ENCODE measurements at places on chromosomes 6 and 20. TPM values are rescaled to one million over a fixed set of nuclear protein-coding genes. Genes with fewer than 3 reads are reported as not detected.

Gene PRDM13
- total RNA-seq, result not detected

Gene SLC22A7
- total RNA-seq, result not detected

Gene MOXD1
- total RNA-seq, result 3.9 TPM

Gene C20orf202
- not detected for total RNA-seq

Gene RCAN2
- 5.3 TPM for total RNA-seq

Gene CLPSL2
- not detected for total RNA-seq

Gene PAK1IP1
- 8.6 TPM for total RNA-seq

DNA sequence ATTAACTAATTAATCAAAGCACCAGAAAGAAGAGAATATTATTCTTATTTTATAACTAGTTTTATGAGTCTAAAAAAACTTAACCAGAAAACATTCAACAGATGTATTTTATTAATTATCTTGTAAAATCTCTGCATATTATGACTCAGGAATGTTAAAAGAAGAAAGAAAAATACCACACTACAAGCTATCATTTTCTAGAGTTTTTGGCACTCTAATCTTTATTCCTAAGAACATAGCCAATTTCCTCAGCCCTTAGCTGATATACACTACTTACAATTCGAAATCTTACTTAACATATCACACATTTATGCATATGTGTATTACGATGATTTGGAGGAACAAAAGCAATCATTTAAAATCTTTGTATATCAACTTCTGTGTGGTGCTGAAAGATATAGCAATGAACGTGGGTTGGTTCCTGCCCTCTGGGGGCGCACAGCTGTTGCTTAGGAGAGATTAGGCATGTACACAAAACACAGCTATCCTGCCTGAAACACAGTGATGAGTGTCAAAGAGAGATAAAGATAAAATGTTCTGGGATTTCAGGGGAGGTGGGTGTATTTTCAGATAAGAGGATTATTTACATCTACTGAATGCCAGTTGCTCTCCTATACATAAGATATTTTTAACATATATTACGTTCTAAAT lies 404.5 kb downstream of the SYNE1 start:
- H3K27ac ChIP-seq, result no peak overlapping the region
- no peak overlapping the region for H3K4me3 ChIP-seq
- no peak for DNase-seq
- H3K36me3 ChIP-seq, result peaks cover 8% of the 10 kb centered on the region

DNA sequence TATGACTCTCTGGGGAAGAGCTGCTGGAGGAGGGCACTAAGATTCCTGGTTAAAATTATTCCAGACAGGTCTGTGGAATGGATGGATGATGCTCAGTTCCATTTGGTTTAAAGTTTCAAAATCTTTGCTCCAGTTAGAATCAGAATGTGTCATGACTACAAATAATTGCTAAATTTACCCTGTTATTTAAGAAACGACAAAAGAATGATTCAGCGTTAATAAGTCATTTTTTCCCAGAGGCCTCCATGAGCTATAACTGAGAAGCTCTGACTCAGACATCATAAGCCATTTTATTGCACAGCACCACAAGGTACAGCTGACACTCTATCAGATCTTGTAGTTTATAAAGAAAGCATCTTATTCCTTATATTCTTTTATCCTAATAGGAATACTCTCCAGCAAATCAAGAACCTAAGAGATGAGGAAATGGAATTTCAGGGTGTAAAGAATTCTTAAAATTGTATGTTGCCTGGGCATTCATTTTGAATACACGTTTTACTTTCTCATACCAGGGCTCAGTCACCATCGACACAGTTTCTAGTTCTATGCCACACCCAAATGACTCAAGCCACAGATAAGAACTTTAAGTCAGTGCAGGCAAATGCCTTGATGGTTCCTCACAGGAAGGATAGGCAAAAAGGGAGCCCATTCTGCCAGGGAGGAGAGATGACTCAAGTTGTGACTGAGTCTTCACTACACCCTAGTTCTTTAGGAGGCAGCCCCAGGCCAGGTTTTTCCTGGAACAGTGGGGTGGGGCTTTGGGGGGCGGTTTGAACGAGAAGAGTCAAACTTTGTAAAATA lies 636.0 kb downstream of the MMUT start:
- H3K27ac ChIP-seq, result no peak overlapping the region
- no peaks in the 10 kb centered on the region for H3K4me1 ChIP-seq
- no peaks in the 10 kb centered on the region for H3K36me3 ChIP-seq
- no peak overlapping the region for H3K4me3 ChIP-seq
- H3K27me3 ChIP-seq, result no peaks in the 10 kb centered on the region

GRCh38 chr6:121590916-121591315 lies 155.5 kb downstream of the GJA1 start:
- H3K27ac ChIP-seq, result no peak overlapping the region
- no peaks in the 10 kb centered on the region for H3K36me3 ChIP-seq
- H3K27me3 ChIP-seq, result no peaks in the 10 kb centered on the region
- H3K4me1 ChIP-seq, result no peaks in the 10 kb centered on the region
- H3K4me3 ChIP-seq, result no peak overlapping the region

DNA sequence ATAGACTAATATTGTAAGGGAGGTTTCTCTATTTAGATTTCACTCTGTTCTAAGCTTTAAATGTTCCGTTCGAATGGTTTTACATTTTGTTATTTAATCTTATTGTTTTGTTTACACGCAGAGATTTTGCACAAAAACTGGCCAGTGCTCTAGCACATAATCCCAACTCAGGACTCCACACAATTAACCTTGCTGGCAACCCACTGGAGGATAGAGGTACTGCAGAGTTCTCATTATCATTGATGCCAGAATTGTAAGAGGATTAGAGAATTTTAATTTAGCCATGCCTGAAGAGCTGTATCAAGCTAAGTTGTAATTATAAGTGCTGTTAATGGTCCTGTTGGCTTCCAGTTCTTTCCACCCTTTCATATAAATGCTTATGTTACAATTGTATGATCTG lies 179.7 kb upstream of the SCGN start:
- no peaks in the 10 kb centered on the region for H3K27me3 ChIP-seq
- H3K36me3 ChIP-seq, result no peaks in the 10 kb centered on the region
- no peak for DNase-seq
- H3K4me1 ChIP-seq, result no peaks in the 10 kb centered on the region

GRCh38 chr6:991192-991591 lies 298.3 kb upstream of the EXOC2 start:
- H3K4me1 ChIP-seq, result no peaks in the 10 kb centered on the region
- no peaks in the 10 kb centered on the region for H3K27me3 ChIP-seq
- no peaks in the 10 kb centered on the region for H3K36me3 ChIP-seq
- no peak overlapping the region for H3K4me3 ChIP-seq

GRCh38 chr6:154535147-154535546 lies 24.7 kb upstream of the CNKSR3 start:
- peaks cover 17% of the 10 kb centered on the region for H3K4me1 ChIP-seq
- no peak for DNase-seq
- no peak overlapping the region for H3K4me3 ChIP-seq
- H3K36me3 ChIP-seq, result no peaks in the 10 kb centered on the region

- H3K4me3 ChIP-seq, result no peak overlapping the region
- no peak for DNase-seq
- H3K4me1 ChIP-seq, result no peaks in the 10 kb centered on the region
Measured at GRCh38 chr6:5764401-5764955, 242.2 kb downstream of the NRN1 start.

DNA sequence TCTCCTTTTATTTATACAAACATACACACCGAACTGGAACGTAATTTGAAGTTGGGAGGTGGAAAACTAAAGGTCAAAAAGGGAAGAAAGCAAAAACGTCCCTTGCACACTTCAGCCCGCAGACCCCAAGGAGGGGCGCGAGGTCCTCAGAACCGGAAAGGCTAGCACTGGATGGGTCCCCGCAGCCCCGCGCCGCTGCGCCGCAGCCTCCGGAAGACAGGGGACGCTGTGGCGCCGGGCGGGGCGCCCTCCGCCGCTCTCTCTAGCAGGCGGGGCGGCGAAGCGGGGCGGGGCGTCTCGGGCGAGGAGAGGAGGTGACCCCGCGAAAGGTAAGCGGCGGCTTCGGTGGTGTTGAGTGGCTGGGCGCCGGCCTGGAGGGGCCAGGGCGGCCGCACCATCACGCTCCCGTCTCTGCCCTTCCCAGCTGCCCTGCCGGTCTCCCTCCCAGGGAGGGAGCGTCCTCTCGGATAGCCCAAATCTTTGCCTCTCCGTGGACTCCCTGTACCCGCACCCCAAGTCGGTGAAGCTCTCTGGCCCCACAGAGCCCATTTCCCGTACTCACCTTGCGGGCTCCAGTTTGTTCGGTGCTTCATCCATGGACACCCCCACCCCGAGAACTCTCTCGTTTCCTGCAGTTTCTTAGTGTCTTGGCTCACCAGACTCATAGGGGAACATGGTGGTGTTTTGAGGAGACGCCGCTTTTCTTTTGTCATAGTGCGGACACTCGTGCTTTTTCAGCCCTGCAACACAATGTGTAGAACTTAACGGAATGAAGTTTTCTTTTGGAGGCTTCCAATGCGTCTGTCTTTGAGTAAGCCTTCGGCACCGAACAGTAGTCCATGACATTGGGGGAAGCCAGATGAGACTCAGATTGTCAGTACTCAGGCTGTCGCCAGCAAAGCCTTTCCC lies at the start of gene SMIM8:
Gene SMIM8 (plus strand): TSS at position 285 of the 909 bp plus-strand sequence. CDS start 14,444 bp downstream, outside the sequence.
- DNase-seq, result peak; percentile 87
- H3K36me3 ChIP-seq, result no peaks in the 10 kb centered on the region
- H3K4me3 ChIP-seq, result peak within 1 kb of the TSS; percentile 82
- no peaks in the 10 kb centered on the region for H3K27me3 ChIP-seq
- H3K4me1 ChIP-seq, result peaks cover 4% of the 10 kb centered on the region

GRCh38 chr6:141169419-141169818 lies 963.3 kb upstream of the GJE1 start:
- H3K27me3 ChIP-seq, result no peaks in the 10 kb centered on the region
- H3K36me3 ChIP-seq, result no peaks in the 10 kb centered on the region
- peaks cover 10% of the 10 kb centered on the region for H3K4me1 ChIP-seq
- no peak overlapping the region for H3K27ac ChIP-seq
- no peak overlapping the region for H3K4me3 ChIP-seq
- no peak for DNase-seq

- H3K4me1 ChIP-seq, result no peaks in the 10 kb centered on the region
- no peak overlapping the region for H3K27ac ChIP-seq
- no peak overlapping the region for H3K4me3 ChIP-seq
- no peak for DNase-seq
- no peaks in the 10 kb centered on the region for H3K27me3 ChIP-seq
- no peaks in the 10 kb centered on the region for H3K36me3 ChIP-seq
Measured at GRCh38 chr20:7695635-7696034, 244.6 kb downstream of the HAO1 start.

DNA sequence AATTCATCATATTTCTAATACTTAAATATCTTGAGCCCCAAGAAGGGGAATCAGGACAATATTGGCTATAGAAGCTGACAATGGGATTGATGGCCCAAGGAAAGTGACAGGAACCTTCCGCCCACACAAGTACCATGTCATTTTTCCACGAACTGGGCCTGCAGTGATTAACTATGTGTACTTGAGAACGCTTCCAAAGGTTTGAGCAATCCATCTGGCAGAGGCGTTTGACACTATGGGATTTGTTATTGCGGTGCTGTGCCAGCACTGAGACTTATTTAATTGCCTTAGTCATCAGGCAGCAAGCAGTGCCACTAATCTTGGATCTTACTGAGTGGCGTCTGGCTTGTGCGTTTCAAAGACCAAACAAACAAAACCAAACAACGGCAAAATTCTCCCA lies 135.6 kb upstream of the UST start:
- no peaks in the 10 kb centered on the region for H3K36me3 ChIP-seq
- H3K4me3 ChIP-seq, result no peak overlapping the region

DNA sequence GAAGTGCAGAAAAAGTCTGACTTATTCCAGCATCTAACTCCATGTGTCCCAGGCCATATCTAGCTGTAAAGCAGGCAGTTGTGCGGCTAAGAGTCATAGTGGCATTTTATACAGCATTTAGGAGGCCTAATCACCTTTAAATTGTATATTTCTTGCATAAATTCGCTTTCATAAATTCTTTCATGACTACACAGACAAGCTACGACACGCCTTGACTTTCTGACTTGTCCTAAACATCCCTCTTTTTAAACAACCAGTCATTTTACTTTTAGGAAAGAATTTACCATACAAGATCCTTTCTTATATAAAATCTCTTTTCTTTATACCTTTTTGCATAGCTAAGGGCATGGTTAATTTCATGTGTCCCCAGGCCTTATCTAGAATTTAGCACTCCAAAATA lies 81.7 kb upstream of the THBS2 start:
- DNase-seq, result no peak
- no peak overlapping the region for H3K27ac ChIP-seq
- no peaks in the 10 kb centered on the region for H3K36me3 ChIP-seq
- no peaks in the 10 kb centered on the region for H3K27me3 ChIP-seq
- peaks cover 7% of the 10 kb centered on the region for H3K4me1 ChIP-seq

DNA sequence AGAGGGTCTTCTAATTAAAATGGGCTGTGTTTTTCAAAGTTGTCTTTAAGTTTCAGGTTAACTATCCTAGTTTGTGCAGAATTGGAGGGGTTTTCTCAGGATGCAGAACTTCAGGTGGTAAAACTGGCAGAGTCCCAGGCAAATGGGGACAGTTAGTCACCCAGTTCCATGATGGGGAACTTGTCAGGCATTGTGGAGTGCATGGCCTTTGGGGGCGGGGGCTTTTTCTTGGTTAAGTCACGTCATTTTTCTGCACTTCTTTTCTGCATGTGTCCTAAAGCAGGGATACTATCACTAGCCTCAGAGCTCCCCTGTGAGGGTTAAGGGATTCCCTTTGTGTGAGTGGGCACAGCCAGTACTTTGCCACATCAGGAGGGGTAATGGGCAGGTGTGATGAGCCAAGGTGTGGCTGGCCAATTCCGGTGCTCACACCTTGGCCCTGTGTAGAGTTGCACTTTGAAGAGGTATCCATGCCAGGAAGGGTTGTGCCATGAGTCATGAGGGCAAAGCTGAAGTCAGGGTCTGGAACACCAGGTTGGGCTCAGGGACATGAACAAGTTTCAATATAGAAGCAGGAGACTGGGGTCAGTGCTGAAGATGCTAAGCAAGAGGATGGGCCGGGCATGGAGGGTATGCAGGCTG lies 126.0 kb upstream of the RREB1 start:
- H3K36me3 ChIP-seq, result no peaks in the 10 kb centered on the region
- no peak for DNase-seq
- no peak overlapping the region for H3K27ac ChIP-seq
- peaks cover 8% of the 10 kb centered on the region for H3K4me1 ChIP-seq
- H3K27me3 ChIP-seq, result no peaks in the 10 kb centered on the region

- H3K36me3 ChIP-seq, result no peaks in the 10 kb centered on the region
- H3K4me1 ChIP-seq, result peaks cover 77% of the 10 kb centered on the region
- DNase-seq, result no peak
- peak overlapping the region; percentile 73 for H3K27ac ChIP-seq
Measured at GRCh38 chr6:138240476-138241245, 22.4 kb upstream of the PBOV1 start.

DNA sequence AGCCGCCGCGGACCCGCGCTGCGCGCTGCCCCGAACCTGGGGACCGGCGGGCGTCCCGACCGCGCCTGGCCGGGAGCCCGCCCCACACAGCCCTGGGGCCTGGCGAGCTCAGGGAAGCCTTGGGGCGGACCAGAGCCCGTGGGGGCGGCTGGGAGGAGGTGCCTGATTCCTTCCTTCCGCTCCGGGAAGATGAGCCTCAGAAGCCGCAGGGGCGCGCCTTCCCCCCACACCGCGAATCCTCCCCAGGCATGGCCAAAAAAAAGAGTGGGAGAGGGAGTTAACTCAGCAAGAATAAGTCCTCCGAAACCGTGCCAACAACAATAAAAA lies at the start of gene CBLN4:
Gene CBLN4 (minus strand): TSS at position 131 of the 327 bp plus-strand sequence. CDS start 1,348 bp downstream, outside the sequence.
- peaks cover 26% of the 10 kb centered on the region for H3K27me3 ChIP-seq
- no peak within 1 kb of the TSS for H3K27ac ChIP-seq
- peaks cover 37% of the 10 kb centered on the region for H3K4me1 ChIP-seq

Data from body of pancreas (tissue), 4 donors.